Stimulated activated CD8-positive, alpha-beta memory T cell treated with anti-CD3 and anti-CD28 coated beads, Interleukin-4, amount 100 ng/mL, for 1 hour (primary cell): ENCODE measurements at places on chromosomes 3 and 15.

GRCh38 chr3:88912294-88912877 lies 195.0 kb upstream of the EPHA3 start:
- no peak for DNase-seq

DNA sequence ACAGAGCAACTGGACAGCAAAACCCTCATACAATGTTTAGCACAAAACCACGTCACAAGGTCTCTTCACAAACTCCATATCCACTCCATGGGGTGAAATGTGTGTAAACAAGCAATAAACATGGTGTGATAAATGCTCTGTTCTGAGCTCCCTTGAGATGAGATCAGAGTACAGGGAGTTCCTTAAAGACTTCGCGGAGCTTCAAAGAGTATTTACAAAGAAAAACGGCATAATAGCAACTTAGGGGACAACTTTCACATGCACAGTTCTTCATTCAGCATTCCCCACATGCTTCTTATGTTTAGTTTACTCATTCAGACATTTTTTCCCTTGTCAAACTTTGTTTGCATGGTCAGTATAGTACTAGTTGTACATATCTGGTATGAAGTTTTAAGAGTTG lies 52.5 kb upstream of the SUCLG2 start:
- DNase-seq, result no peak

GRCh38 chr3:42118762-42119361 lies 27.7 kb downstream of the TRAK1 start:
- DNase-seq, result no peak

GRCh38 chr15:91861223-91861622 lies 7.7 kb downstream of the SLCO3A1 start:
- no peak for DNase-seq

DNA sequence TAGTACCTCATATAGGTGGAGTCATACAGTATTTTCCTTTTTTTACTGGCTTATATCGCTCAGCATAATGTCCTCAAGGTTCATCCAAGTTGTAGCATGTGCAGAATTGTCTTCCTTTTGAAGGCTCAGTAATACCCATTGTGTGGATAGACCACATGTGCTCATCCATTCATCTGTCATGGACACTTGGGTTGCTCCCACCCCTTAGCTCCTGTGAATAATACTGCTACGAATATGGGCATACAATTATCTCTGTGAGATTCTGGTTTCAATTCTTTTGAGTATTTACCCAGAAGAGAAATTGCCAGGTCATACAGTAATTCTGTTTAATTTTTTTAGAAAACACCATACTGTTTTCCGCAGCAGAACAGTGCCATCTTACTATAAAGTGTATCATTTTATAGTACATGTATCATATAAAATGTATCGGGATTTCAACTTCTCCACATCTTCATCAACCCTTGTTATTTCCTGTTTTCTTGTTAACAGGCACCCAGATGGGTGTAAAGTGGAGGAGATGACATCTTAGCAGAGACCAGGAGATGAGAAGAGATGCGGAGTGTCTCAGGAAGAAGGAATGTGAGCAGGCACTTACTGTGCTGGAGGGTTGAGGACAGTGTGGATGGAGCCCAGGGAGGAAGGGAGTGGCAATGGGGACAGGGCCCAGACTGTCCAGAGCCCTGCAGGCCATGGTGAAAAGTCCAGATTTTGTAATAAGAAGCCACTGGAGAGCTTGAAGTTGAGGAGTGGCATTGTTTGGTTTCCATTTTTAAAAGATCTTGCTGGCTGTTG lies 27.0 kb upstream of the PRR23E start:
- no peak for DNase-seq

GRCh38 chr15:60021589-60022378 lies 17.7 kb downstream of the FOXB1 start:
- no peak for DNase-seq

- no peak for DNase-seq
Measured at GRCh38 chr3:73096169-73096568, 34.7 kb downstream of the EBLN2 start.

- no peak for DNase-seq
Measured at GRCh38 chr3:100103558-100104441, 10.5 kb downstream of the FILIP1L start.

- no peak for DNase-seq
Measured at GRCh38 chr15:70867911-70868467, 14.0 kb upstream of the LARP6 start.

GRCh38 chr3:23979569-23979968 lies 34.5 kb downstream of the NR1D2 start:
- no peak for DNase-seq

- DNase-seq, result no peak
Measured at GRCh38 chr15:96150254-96150653, 180.2 kb upstream of the NR2F2 start.

GRCh38 chr3:1578124-1578806 lies 485.4 kb downstream of the CNTN6 start:
- no peak for DNase-seq

- DNase-seq, result no peak
Measured at GRCh38 chr15:57614241-57614640, 22.5 kb downstream of the MYZAP start.

GRCh38 chr3:72347819-72348319 lies 500.4 kb downstream of the SHQ1 start:
- DNase-seq, result no peak

DNA sequence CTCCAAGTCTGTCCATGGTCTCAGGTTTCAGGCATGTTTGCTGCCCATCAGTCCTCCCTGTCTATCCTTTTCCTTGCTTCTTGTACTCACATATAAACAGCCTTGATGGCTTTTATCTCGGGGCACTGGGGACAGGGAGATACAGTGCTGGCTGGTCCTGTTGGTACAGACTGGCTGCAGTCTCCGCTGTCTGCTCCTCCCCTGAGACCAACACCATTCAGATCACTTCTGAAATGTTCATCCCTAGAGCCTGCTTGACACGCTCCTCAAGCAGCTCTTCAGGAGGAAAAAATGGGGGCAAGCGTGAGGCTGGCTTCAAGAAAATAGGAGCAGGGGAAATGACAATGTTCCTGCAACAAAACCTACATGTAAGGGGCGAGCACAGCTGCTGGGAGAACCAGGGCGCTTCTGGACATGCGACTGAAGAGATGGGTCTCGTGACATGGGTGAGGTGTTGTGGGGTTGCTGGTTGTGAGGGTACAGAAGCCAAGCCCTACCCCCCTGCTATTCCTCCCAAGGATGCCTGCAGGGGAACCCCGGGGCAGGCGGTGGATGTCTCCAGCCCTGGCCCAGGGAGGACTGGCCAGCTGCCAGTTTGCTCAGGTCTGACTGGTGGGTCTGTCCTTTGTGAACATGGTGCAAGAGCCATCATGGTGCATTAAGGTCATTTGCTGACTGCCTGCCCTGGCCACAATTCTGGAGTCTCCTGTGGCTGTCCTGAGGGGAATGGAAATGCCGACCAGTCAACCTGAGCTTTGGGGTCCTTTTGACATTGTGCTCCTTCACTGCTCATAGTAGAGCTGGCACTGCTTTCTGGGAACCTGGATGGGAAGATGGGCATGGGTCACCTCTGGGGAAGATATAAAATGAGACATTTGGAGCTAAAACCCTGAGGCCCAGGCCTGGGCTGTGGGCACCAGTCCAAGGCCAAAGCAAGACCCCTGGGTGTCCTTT lies 40.1 kb downstream of the KY start:
- DNase-seq, result no peak

DNA sequence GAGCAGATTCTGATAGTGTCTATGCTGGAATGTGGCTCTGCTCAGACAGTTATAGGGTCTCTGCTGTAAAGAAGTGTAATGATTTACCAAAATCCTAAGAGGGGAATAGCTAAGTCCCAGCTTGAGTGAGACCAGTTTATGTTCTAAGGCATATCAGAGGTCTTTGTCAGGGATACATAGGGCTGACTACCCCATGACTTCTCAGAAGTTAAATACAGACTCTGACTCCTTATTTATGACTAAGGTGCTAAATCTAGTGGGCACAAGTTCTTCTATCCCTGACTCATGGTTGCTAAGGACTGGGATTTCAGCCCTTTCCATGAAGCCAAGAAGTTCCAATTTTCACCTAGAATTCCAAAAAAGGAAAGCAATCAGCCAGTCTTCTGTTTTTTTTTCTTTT lies 192.6 kb upstream of the POU1F1 start:
- no peak for DNase-seq

DNA sequence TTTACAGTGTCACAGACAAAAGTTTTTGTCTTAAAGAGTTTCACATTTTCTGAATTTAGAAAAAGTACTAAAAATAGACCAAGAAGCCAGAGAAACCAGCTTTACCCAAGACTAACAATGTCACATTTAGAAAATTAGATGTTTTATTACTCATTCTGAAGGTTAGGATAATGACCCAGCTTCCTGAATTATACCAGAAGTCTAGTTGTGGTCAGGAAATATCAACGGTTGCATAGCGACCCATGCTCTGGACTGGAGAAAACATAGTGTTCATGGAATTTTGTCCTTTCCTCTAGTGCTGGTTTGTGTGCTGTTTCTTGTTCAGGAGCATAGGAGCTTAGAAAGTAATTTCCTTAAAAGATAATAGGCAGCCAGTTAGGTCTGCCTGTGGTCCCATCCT lies 59.0 kb downstream of the DPPA2 start:
- DNase-seq, result no peak

DNA sequence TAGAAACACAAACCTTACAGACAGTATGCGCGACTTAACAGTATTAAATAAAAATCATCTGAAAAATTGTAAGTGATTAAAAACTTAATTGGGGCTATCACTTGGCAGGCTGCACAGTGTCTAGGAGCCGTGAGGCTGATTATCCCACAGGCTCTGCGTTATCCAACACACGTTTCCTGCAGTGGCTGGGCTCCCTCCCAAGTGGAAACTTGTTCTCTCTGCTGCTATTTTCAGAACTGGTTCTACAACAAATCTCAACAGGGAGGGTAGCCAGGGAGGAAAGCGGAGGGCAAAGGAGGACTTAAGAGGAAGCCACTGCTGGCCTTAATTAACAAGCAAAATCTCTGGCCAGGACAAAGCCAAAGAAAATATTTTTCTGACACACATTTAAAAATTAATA lies 555.2 kb downstream of the MAGI1 start:
- DNase-seq, result no peak

DNA sequence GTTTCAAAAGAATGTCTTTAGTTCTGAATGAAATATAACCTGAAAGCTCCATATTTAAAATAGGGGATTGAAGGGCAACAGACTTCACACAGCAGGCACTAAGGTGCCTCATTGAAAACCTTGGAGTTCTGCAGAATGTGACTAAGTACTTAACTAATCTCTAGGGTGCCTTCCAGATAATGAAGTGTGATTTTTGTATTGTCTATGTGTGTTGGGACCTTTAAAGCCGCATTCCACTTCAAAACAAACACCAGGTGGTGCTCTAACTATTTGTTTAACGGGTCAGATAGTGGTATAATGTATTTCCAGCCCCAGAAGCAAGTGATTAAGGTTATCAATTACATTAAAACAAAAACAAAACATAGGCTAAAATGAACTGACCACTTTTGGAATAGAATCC lies 28.0 kb downstream of the TFG start:
- DNase-seq, result no peak

- no peak for DNase-seq
Measured at GRCh38 chr3:52831500-52832301, 1.2 kb upstream of the ITIH4 start.

DNA sequence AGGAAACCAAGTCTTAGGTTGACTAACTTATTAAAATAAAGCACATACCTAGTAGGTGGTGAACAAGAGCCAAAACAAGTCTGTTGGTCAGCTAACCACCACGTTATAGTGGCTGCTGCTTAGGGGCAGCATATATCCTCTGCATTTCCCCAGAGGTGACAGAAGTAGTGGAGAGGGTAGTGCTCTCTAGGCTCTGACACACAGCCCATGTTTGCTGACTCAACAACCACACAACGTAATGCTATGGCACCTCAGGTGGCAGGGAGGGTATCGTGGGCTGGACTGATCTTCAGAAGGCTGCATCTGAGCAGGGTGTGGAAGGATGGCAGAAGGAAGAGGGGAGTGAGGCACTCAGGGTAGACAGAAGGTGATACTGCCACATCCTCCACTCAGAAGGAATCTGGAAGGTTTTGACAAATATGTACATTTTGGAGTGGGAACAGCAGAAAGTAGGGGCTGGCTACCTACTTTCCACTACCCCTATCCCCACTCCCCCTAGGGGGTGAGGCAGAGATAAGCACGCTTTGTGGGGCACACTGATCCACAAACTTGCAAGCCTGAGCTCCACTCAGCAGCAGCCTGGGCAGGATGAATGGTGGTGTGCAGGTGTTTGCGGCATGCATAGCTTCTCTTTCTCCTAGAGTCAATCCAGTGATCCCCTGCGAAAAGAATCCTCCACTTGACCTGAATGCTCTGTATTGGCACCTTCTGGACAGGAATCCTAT lies 178.1 kb downstream of the RORA start:
- no peak for DNase-seq

DNA sequence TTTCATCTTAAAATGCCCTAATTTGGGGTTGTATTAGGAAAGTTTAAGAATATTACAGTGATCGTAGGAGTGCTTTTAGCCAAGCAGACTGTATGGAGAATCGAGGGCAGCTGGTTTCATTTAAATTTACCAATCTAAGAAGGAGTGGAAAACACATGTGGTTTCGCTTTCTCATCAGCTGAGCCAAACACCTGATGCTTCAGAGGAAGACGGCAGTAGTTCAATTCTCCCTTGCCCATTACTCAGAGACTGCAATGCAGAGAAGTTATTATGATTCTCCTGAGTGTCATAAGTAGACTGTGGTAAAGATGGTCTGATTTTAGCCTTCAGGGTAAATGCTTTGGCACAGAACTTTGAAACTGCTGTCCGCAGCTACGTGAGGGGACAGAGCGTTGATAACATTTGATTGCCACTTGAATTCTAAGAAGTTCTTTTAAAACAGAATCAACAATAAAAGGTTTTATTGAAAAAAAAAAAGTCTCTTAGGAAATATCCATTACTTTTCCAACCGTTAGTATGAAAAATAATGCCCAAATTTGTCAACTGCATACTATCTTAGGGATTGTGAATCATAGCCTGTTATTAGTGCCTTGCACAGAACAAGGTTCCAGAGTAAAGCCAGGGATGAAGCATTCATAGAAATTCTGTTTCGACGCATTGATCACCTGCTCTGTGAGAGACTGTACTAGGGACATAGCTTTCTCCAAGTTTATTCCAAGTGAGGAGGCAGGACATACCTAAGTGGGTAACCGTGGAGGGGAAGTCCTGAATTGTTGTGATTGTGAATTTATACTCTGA lies 25.6 kb downstream of the LYSMD4 start:
- DNase-seq, result no peak

GRCh38 chr3:152505926-152506325 lies 237.2 kb downstream of the MBNL1 start:
- no peak for DNase-seq

DNA sequence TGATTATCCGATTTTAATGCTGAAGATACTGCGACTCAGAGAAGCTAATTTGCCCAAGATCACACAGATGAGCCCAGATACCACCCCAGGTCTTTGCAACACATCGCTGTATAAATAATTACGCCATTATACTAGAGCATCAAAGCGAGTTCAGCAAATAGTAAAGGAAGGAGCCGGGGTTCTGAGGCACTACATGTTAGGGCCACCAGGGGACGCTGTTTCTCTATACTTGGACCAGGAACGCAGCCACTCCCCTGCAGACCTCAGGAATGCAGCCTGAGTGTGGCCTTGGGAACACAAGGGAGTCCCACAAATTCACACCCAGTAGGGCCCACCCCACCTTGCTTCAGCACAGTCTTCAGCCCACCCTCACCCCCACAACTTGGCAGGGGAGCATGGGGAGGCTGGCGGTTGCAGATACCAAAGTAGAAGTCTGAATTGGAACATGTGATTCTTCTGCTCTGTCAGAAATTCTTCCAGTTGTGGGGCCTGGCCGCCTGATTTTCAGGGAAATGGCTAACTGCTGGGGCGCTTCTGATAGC lies 57.8 kb upstream of the RYK start:
- DNase-seq, result peak; percentile 50
